ENCODE measurements at places on chromosomes 7 and 10.
A peak's percentile ranks its signal among the peaks of the same experiment; 100 is the strongest.

GRCh38 chr7:143002106-143002505 lies 24.8 kb downstream of the OR9A2 start:
- H3K27ac ChIP-seq = no peak overlapping the region
- H3K4me1 ChIP-seq = no peaks in the 10 kb centered on the region
- H3K4me3 ChIP-seq = no peak overlapping the region

DNA sequence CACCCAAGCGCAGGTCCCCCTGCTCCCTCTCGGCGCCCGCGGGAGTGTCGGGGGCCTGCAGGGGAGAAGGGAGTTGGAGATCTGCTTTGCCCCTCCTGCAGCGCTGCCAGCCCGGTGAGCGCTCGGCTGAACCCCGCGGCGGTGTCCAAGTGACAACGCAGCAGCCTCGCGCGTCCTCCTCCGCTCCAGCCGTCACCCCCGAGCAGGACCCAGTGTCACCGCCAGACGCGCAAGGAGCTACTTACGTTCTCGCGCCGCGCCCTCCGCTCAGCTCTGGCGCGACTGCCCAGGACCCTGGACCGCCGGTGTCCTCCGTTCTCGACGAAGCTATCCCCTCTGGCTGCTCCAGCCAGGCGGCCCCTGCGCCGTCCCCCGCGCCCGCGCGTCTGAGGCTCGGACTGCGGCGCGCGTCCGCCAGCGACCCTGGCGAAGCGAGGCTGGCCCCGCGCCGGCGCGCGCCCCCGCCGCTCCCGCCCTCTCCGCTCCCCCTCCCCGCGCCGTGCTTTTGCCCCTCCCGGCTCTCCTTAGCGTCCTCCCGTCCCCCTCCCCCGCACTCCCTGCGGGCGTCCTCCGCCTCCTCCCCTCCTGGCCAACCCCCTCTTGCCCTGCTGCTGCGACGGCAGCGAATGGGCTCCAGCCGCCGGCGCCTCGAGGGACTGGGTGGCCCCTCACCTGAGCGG lies at the start of gene NRCAM:
TSS of gene NRCAM (minus strand) at position 439 of the 680 bp plus-strand sequence. CDS start 216,372 bp downstream, outside the sequence.
- H3K27me3 ChIP-seq = peaks cover 25% of the 10 kb centered on the region
- H3K4me3 ChIP-seq = peak within 1 kb of the TSS; percentile 61
- DNase-seq = peak; percentile 44
- H3K36me3 ChIP-seq = no peaks in the 10 kb centered on the region

GRCh38 chr10:36578306-36578705 lies 547.1 kb upstream of the ANKRD30A start:
- no peaks in the 10 kb centered on the region for H3K27me3 ChIP-seq
- no peak overlapping the region for H3K27ac ChIP-seq
- H3K4me3 ChIP-seq = no peak overlapping the region

DNA sequence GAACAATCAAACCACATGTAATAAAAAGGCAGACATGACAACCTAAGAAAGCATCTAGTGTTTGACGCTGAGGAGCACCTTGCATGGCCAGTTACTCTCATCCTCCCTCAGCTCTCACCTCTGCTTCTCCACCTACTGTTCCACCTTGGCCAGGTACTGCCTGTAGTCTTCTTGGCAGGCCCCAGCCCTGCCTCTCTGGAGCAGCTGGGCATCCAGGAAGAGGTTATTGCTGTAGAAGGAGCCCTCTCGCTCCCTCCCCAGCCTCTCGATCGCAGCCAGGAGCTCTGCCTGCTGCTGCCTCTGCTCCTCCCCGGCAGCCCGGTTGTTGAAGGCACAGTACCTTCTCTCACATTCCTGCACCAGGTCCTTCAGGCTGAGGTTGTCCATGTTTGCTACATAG lies 9.7 kb downstream of the GIMAP5 start:
- no peaks in the 10 kb centered on the region for H3K4me1 ChIP-seq
- no peak overlapping the region for H3K4me3 ChIP-seq
- H3K36me3 ChIP-seq = no peaks in the 10 kb centered on the region
- no peaks in the 10 kb centered on the region for H3K27me3 ChIP-seq
- DNase-seq = no peak

- DNase-seq = no peak
- H3K27ac ChIP-seq = no peak overlapping the region
- no peak overlapping the region for H3K4me3 ChIP-seq
- H3K4me1 ChIP-seq = no peaks in the 10 kb centered on the region
- H3K27me3 ChIP-seq = peaks cover 2% of the 10 kb centered on the region
These were observed 120.1 kb downstream of the PTPN20 start for GRCh38 chr10:47031211-47031900.

GRCh38 chr10:89074120-89074519 lies 83.5 kb downstream of the FAS start:
- H3K27ac ChIP-seq = no peak overlapping the region
- peaks cover 10% of the 10 kb centered on the region for H3K4me1 ChIP-seq
- no peaks in the 10 kb centered on the region for H3K27me3 ChIP-seq

DNA sequence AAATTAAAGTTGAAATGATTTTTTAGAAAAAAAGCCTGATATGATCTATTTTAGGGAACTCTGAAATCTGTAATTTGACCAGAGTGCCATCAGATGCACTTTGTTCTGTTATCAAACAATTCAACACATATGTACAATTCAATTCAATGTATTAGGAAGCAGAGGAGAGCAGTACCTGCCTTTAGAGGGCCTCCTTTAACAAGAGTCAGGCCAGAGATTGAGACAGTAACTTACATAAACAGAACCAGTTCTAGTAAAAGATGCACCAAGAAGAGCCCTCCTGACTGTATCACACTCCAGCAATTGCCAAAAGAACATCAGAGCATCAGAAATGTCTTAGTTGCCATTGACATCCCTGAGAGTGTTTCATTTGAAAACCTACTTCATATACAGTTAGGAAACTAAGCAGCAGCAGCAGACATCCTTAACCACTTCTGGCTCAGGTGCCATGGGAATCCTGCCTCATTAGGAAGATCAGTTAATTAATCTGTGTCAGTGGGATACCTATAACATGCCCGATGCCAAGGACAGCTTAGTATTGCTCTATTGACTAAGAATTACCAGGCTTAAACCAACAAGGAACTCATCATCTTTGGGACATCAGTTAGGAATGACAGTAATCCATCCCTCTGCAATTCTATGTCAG lies 1222.6 kb upstream of the LRRN3 start:
- H3K4me3 ChIP-seq = no peak overlapping the region
- no peaks in the 10 kb centered on the region for H3K27me3 ChIP-seq
- no peak for DNase-seq
- H3K27ac ChIP-seq = no peak overlapping the region
- H3K36me3 ChIP-seq = no peaks in the 10 kb centered on the region
- H3K4me1 ChIP-seq = no peaks in the 10 kb centered on the region
